ENCODE measurements at places on chromosomes 4 and X.
A peak's percentile ranks its signal among the peaks of the same experiment; 100 is the strongest.

DNA sequence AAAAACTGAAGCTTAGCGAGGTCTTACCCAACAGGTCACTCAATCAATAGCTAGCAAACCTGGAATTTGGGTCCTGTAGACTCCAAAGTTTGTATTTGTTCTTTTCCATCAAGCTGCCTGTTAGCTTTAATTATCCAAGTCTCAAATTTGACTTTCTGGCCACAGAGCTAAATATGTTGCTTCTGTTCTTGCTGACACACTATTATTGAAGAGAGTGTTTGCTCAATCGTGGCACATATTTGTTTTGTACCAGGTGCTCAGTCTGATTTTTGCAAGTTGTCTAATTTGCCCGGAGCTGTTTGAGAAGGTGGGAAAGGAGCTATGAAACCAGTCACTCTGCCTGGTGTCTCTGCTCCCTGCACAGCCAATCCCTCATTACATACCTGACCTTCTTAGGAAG, 41.7 kb upstream of the FRMD7 start:
- DNase-seq, result no peak

- DNase-seq, result peak; percentile 93
These were observed 561 bp upstream of the N4BP2 start for GRCh38 chr4:40055863-40056715.

DNA sequence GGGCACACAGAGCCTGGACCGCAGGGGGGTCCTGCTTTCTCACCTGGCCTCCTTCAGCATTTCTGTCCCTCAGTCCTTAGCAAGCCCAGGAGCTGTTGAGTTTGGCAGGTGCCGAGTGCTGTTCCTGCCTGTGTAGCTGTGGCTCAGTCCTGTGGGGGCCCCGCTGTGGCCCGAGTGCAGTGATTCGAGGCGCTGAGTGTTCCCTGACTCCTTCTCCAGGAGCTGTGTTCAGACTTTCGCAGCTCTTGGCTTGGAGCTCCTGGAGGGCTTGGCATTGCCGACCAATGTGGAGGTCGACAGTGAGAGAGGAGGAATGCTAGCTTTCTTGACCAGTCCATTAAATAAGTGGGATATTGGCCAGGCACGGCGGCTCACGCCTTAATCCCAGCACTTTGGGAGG, 50.1 kb upstream of the MSANTD1 start:
- no peak for DNase-seq

GRCh38 chr4:105162123-105162796, 15.6 kb downstream of the TET2 start:
- no peak for DNase-seq

- DNase-seq, result no peak
These were observed 15.5 kb downstream of the MYOZ2 start for GRCh38 chr4:119151161-119151560.

DNA sequence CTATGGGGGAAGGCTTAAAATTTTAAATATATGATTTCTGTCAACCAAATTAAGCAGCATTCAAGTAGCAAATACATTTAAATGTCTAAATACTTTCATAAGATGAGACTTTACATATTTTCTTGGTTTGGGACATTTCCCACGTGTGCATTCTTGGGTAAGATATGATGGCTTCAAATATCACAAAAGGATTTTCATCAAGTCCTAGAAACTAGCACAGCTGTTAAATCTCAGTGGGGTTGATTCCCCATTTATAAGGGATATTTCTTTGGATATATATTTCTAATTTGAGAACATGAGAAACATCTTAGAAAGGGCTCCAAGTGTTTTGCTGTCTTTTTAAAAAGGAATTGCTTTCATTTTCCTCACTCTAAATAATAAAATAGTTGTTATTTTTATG, 90.2 kb downstream of the P2RY10 start:
- no peak for DNase-seq

DNA sequence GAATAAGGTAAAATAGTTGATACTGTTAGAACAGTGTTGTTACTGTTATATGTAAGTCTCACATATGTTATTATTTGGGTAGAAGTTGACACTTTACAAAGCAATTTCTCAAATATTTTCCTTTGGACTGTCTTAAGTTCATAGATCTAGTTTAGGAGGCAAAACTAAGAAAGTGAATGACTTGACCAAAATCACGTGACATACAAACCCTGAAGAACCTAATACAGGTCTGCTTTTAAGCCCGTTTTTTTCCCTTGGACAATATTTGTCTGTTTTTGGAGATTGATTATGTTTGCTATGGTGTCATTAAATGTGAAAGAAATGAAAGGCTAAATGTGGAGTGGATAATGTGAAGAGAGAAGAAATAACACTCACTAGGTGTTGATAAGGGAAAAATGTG, 644.9 kb upstream of the PITX2 start:
- no peak for DNase-seq

DNA sequence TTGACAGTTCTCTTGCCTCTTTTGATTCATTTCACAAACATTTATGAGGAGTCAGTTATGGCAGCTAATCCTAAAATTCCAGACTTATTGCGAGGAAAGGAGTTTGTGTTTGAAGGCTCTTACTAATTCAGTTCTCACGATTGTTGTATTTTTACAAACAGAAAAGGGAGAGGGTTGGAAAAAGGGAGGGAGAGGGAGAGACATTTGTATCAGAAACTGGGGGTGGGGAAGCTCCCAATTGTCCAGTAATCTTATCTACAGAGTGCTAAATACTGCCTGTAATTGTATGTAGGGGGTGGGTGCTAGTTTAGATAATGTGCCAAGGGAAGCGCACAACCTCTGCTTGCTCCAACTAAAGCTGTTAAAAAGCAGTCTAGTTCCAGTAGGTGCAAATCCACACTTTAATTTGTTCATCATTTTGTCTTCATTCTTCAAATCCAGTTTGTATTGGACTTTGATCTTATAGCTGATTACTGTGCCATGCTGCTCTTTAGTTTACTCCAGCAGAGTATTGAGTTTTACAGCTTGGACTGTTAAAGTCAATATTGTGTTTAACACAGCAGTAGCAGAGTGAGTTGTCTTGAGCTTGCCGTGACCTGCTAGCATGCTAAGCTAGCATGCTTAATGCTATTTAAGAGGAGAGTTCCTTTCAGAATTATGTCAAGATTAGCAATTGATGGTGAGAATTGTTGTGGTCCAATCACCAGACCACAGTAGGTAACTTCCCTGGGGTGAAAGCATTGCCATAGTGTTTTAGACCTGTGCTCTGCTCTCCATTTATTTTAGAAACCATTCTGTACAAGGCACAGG, 13.9 kb downstream of the FNIP2 start:
- no peak for DNase-seq

GRCh38 chr4:164571593-164572390, 182.1 kb upstream of the SMIM31 start:
- DNase-seq, result no peak

- peak; percentile 84 for DNase-seq
These were observed 290.6 kb upstream of the BOD1L1 start for GRCh38 chr4:13918110-13918509.

DNA sequence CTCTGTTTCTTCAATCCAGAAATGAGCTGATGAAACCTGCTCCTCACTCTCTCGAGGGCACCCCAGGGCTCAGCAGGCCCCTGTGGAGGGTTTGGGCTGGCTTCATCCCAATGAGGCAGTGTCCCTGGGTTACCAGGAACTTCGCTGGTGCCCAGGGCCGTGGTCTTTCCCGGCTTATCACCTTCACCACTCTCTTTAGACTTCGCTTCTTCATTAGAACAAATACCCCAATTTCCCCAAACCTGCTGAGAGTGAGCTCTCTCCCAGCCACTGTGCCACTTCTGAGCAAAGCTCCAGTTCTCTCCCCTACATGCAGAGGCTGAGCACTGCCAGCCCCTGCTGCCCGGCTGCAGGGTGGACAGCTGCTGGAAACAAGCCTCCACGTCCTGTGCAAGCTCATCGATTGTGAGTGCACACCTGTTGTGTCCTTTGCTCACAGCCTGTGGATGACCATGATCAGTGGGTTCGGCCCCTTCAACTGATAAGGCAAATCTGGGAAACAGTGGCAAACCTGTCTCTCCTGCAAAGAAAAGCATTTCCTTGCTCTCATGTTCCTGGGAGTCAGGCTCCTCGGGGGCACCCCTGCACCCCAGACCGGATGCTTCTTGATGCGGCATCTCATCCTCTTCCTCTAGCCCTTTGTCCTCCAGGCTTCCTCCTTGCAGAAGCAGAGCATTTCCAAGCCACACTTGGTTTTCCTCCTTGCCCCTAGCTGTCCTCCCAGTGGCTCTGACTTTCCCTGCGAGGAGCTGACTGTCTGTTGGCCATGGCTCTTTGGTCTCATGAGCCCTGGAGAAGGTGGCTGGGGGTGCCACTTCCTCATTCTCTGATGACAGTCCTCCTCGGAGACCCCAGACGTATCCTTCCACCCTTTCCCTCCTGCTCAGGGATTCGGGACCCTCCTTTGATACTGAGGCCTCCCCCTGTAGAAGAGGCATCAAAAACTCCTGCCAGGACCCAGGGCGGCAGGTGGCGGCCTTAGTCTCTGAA, 28.7 kb downstream of the C4orf50 start:
- peak; percentile 45 for DNase-seq

DNA sequence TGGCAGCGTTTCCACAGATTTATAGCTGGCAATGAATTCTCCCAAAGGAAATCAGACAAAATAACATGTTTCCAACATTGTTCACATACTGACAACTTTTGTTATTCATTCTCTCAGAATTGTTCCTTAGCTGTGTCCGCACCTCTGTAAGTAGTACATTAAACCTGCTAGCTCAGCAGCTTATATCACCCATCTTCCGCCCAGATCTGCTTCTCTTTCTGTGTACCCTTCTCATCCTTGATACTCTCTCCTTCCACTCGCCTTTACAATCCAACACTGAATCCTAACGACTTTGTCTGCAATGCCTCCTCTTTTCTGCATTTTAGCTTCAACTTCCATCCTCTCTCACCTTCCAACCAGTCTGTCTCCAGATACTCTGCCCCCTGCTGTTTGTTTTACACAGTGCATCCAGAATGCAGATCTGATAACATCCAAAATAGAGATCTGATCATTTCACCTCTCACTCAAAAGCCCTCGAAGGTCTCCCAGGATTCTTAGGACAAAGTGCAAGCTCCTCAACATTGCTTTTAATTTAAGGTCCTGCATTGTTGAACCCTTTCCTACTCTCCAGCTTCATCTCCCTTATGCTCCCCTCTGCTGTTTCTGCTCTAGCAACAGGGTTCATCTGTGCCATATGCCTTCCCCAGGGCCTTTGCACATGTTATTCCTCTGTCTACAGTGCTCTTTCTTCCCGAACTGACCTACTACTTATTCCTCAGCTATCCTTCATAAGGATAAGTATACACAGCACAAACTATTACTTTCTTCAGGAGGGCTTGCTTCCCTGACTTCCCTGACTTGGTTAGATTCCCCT, 67.3 kb upstream of the VBP1 start:
- DNase-seq, result no peak

- DNase-seq, result no peak
These were observed 41.4 kb downstream of the ARHGEF9 start for GRCh38 chrX:63743596-63743995.
